ENCODE measurements at places on chromosomes 4 and X. TPM values are rescaled to one million over a fixed set of nuclear protein-coding genes. Genes with fewer than 3 reads are reported as not detected.

Gene CHRDL1
- total RNA-seq, result 8.1 TPM

Gene PASD1
- total RNA-seq, result 0.10 TPM

Gene PPA2
- 113 TPM for total RNA-seq

Gene ANKRD50
- 74.5 TPM for total RNA-seq

Gene HS3ST1
- total RNA-seq, result 4.8 TPM

DNA sequence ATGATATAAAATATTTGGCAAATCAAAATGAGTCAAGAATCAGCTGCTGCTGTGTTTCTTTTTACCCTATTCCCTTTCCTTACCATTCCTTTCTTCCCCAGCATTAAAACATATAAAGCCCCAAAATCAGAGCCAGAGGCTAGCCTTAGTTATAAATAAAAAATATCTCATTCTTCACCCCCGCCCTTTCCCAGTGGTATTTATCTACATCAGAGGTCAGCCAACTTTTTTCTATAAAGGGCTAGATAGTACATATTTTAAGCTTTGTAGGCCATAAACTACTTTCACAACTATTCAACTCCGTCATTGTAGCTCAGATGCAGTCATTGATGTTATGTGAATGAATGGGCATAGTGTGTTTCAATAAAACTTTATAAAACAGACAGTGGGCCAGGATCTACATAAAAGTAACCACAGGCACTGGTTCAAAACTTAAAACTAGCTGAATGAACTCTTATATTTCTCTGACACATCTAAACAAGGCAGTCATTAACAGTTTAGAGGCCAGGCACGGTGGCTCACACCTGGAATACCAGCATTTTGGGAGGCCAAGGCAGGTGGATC lies 30.5 kb upstream of the TCEANC start:
- H3K27me3 ChIP-seq, result peaks cover 35% of the 10 kb centered on the region
- H3K4me1 ChIP-seq, result no peaks in the 10 kb centered on the region
- DNase-seq, result no peak
- no peaks in the 10 kb centered on the region for H3K36me3 ChIP-seq

DNA sequence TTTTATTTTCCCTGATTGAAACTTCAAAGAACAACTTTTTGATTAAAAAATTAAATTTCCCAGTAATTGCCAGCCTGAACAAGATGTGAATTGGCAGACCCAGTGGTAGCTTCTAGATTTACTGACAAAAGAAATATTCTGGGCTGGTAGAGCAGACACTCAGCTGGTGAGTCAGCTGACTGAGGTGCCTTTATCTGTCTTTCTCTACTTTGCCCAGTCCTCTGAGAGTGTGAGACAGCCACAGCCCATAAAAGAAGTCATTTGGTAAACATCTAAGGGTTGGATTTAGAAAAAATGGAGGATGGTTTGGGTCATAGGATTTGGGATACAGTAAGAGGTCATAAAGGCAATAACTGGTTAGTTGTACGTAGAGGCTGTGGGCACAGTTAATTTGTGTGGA lies 54.5 kb downstream of the CCSER1 start:
- DNase-seq, result no peak
- H3K27me3 ChIP-seq, result no peaks in the 10 kb centered on the region
- H3K36me3 ChIP-seq, result no peaks in the 10 kb centered on the region
- H3K27ac ChIP-seq, result no peak overlapping the region
- no peaks in the 10 kb centered on the region for H3K4me1 ChIP-seq

DNA sequence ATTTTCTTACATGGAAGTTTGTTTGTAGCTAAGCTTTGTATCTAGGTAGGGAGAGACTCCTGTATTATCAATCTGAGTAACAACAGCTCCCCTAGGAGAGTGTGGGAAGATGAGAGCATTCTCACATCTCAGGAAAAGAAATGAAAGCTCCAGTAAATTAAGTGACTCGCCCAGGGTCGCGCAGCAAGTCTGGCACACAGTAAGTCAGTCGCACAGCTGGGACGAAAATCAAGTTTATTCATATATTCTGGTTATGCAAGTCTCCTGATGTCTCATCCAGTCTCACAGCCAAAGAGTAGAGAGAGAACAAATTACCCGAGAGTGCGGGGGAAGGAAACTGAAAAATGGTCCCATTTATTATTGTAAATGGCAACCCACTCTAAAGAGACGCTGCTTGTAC lies 216.1 kb downstream of the STK32B start:
- H3K36me3 ChIP-seq, result no peaks in the 10 kb centered on the region
- DNase-seq, result peak; percentile 37
- H3K27ac ChIP-seq, result no peak overlapping the region
- H3K4me1 ChIP-seq, result no peaks in the 10 kb centered on the region
- no peak overlapping the region for H3K4me3 ChIP-seq

DNA sequence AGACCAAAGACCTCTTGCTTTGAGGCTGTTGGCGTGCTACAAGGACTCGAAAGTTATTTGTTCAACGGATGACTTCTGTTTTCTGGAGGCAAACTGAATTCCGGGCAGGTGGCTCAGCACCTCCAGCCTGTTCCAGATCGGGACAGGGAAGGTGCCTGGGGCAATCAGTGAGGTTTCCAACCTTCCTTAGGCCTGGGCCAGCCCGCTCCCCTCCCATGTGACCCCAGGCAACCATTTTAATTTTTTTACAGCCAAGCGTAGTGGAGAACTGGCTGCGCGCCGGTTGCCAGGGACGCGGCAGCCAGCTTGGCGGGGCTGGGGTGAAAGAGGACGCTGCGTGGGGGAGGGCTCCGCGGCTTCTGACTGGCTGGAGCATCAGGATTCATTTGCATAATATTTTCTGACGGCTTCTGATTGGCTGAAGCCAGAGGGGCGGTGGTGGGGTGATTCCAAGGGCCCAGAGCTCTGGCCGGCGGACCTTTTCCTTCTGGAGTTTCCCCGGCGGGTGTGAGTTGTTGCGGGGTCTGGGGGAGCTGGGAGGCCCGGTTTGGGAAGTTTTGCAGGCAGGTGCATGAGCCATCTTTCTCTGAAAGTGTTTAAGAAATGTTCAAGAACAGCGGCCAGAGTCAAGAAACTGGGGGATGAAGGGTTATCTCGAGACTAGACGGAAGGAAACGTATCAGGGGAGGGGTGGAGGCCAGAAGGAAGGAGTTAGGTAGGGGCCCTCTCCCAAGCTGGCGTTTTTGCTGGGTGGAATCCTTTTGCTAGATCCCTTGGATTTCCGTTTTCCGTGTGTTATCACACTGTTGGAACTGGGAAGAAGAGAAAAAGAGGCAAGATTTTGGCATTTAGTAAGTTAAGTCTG lies at the start of gene MID1IP1:
Gene MID1IP1, plus strand, starts transcription at position 479 of the 865 bp plus-strand sequence. CDS start 3,488 bp downstream, outside the sequence.
- no peaks in the 10 kb centered on the region for H3K27me3 ChIP-seq
- H3K36me3 ChIP-seq, result no peaks in the 10 kb centered on the region
- H3K27ac ChIP-seq, result peak within 1 kb of the TSS; percentile 94
- H3K4me3 ChIP-seq, result peak within 1 kb of the TSS; percentile 65
- DNase-seq, result peak; percentile 96
- peaks cover 13% of the 10 kb centered on the region for H3K4me1 ChIP-seq

DNA sequence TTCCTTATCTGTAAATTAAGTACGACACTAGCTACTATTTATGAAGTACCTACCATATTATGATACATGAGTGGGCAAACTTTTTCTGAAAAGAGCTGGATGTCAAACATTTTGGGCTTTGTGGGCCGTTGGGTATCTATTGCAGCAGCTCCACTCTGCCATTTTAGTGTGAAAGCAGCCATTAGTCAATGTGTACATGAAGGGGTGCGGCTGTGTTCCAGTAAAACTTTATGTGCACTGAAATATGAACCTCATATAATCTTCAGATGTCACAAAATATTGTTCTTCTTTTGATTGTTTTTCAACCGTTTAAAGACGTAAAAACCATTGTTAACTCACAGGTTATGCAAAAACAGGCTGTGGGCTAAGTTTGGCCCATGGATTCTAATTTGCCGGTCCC lies 14.1 kb downstream of the PRPS2 start:
- DNase-seq, result no peak
- H3K27me3 ChIP-seq, result peaks cover 2% of the 10 kb centered on the region
- H3K27ac ChIP-seq, result no peak overlapping the region
- H3K4me1 ChIP-seq, result no peaks in the 10 kb centered on the region

GRCh38 chr4:3514221-3514780 lies 17.9 kb downstream of the LRPAP1 start:
- DNase-seq, result no peak
- no peaks in the 10 kb centered on the region for H3K27me3 ChIP-seq
- H3K4me3 ChIP-seq, result no peak overlapping the region
- H3K36me3 ChIP-seq, result peaks cover 100% of the 10 kb centered on the region

- no peaks in the 10 kb centered on the region for H3K4me1 ChIP-seq
- H3K27ac ChIP-seq, result no peak overlapping the region
Measured at GRCh38 chrX:54746928-54747327, 51.1 kb downstream of the ITIH6 start.

- peaks cover 12% of the 10 kb centered on the region for H3K36me3 ChIP-seq
- H3K27ac ChIP-seq, result no peak overlapping the region
- DNase-seq, result no peak
- no peaks in the 10 kb centered on the region for H3K27me3 ChIP-seq
- peaks cover 15% of the 10 kb centered on the region for H3K4me1 ChIP-seq
Measured at GRCh38 chr4:25795566-25796454, 67.0 kb downstream of the SEL1L3 start.

DNA sequence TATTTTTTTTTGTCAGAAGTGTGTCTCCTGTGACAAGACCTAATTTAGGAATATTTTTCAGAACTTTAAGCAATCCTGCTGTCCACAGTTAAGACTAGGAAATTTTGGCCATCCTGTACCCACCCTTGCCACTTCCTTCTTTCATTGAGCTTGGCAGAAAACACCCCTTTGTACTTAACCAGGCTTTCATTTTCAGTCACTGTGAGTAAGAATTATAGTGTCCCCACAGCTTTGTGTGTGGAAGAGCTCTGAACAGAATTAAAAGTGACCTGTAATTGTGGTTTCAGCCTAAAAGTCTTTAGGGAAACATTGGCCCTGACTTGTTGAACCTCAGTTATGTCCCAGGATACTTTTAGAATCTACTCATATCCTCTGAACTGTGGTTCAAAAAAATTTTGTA lies 153.7 kb upstream of the BMP3 start:
- no peaks in the 10 kb centered on the region for H3K27me3 ChIP-seq
- no peak overlapping the region for H3K27ac ChIP-seq
- DNase-seq, result peak; percentile 42

DNA sequence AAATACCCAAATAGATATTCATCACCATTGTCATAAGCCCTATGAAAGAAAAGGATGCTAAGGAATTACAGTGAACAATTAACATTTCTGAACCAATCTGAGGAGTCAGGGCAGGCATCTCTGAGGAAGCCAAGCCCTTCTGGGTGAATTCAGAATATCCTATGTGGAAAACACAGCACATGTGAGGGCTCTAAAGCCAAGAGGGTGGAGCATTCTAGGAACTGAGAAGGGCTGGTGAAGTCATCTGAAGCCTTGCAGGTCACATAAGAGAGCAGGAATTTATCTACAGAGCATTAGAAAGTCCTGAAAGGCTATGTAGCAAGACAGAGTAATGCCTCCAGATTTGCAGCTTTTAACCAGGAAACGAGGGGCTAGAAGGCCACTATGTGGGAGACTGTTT lies 195.7 kb downstream of the SPATA18 start:
- H3K36me3 ChIP-seq, result no peaks in the 10 kb centered on the region
- DNase-seq, result no peak
- no peaks in the 10 kb centered on the region for H3K4me1 ChIP-seq

GRCh38 chrX:9790866-9791265 lies 4.6 kb downstream of the SHROOM2 start:
- H3K36me3 ChIP-seq, result no peaks in the 10 kb centered on the region
- peaks cover 14% of the 10 kb centered on the region for H3K4me1 ChIP-seq
- no peak overlapping the region for H3K4me3 ChIP-seq

GRCh38 chr4:14743601-14744000 lies 258.7 kb upstream of the CPEB2 start:
- no peaks in the 10 kb centered on the region for H3K36me3 ChIP-seq
- H3K27me3 ChIP-seq, result no peaks in the 10 kb centered on the region
- no peak for DNase-seq
- H3K4me1 ChIP-seq, result no peaks in the 10 kb centered on the region

DNA sequence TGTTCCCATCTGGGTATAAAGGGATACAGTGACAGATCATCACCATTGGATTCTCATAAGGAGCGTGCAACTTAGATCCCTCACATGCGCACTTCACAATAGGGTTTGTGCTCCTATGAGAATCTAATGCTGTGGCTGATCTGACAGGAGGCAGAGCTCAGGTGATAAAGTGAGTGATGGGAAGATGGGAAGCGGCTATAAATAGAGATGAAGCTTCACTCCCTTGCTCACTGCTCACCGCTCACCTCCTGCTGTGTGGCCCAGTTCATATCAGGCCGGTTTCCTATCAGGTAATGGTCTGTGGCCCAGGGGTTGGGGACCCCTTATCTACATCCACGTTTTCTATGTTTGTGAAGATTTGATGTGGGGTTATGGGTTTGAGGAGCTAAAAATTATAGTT lies 43.7 kb downstream of the FAT4 start:
- no peak overlapping the region for H3K4me3 ChIP-seq
- no peak overlapping the region for H3K27ac ChIP-seq
- no peaks in the 10 kb centered on the region for H3K4me1 ChIP-seq
- DNase-seq, result no peak
- no peaks in the 10 kb centered on the region for H3K27me3 ChIP-seq
- H3K36me3 ChIP-seq, result no peaks in the 10 kb centered on the region

DNA sequence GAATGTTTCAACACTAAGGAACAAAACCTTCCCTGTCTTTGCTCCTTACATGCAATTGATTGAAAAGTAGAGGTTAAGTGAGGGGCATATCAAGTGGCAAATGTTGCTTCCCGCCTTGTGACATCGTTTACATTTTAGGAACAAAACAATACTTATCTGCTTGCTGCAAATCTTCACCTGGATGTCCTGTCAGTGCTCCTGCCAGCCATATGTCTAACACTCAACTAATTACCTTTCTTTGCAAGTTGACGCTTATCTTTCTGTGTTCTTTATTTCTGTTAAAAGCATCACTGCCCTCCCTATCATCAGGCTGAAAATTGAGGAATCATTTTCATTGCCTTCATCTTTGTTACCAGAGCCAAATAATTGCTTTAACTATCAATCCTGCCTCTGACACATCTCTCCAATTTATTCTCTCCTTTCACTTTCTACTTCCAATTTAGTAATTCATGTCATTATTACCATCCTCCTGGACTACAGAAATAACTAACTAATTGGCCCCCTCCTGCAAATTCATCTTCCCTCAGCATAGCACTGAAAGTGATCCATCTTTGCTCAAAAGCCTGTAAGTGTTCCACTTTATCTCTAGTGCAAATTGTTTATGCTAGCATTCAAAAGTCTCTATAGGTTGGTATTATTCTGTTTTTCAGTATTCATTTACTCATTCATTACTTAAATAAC lies 298.7 kb upstream of the ATOH1 start:
- no peaks in the 10 kb centered on the region for H3K4me1 ChIP-seq
- no peak for DNase-seq
- H3K36me3 ChIP-seq, result no peaks in the 10 kb centered on the region
- H3K27me3 ChIP-seq, result no peaks in the 10 kb centered on the region
- no peak overlapping the region for H3K27ac ChIP-seq

GRCh38 chr4:112288455-112288854 lies 2.8 kb upstream of the TIFA start:
- no peak for DNase-seq
- no peak overlapping the region for H3K4me3 ChIP-seq
- H3K27me3 ChIP-seq, result no peaks in the 10 kb centered on the region
- H3K4me1 ChIP-seq, result peaks cover 16% of the 10 kb centered on the region

DNA sequence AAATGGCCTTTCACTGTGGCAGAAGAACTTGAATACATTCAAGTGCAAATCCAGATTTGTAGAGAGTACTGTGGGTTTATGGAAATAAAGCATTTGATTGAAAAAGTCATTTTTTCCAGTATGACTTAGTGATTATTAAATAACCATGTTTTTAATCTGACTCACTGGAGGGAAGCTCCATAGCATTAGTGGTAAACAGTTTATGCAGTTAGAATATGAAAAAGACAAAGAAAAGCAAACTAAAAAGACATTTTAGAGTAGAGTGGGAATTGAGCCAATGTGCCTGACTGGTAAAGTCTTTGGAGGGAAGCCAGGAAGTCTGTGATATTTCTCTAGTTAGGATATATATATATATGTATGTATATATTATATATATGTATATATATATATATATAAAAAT lies 53.4 kb downstream of the FAT4 start:
- DNase-seq, result no peak
- H3K36me3 ChIP-seq, result no peaks in the 10 kb centered on the region

All from spinal cord (tissue), 10 donors.